ENCODE measurements at places on chromosomes 1 and 21.

GRCh38 chr1:182602935-182603645 lies 1.1 kb downstream of the RGS16 start:
- no peak for DNase-seq

DNA sequence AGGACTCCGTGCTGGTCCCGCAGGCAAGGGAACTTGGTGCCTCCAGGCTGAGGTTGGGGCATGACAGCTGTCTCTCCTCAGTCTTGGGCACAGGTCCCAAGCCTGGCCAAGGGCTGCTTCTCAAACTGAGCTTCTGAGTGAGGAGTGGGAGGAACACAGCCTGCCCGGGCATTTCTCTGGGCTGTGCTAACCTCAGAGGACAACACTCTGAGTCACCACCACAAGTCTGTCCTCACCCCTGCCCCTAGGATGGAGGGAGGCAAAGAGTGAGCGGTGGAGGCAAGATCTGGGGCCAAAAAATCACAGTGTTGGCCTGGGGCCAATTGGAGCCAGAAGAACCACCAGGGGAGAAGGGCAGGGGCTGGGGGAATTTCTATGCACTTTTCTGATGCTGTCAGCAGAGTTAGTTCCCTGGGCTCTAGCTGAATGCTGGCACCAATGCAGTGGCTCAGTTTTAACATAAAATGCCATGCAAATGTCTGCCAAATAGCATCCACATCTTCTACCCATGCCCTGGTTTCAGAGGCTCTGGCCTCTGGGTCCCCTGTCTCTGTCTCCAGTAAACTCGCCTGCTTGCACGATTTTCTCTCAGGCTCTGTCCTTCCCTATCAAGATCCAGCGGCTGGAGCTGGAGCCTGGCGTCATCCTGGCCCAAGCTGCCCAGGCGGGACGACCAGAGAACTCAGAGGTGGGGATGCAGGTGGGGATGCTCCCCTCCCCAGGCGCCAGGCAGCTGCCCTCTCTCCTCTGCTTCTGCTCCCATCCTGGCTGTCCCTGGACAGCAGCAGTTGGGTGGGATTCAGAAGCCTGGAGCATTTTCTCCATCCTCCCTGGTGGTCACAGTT lies 11.0 kb upstream of the CDK18 start:
- no peak for DNase-seq

DNA sequence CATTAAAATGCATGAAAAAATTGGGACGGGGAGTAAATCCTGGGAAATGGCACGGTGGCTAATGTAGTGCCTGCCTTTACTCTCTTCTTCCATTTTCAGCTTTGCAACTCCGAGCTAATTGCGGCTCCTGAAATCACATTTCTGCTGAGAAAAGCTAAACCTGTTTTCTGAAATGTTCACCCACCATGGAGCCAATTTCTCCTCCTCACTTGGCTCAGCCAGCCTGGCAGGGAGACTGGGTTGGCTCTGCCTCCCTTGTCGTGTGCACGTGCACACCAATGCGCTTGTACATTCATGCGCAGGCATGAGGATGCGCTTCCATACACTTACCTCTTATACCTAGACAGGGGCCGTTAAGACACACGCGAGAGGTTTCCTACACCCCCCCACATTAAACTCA lies 165.4 kb downstream of the PLXNA2 start:
- no peak for DNase-seq

DNA sequence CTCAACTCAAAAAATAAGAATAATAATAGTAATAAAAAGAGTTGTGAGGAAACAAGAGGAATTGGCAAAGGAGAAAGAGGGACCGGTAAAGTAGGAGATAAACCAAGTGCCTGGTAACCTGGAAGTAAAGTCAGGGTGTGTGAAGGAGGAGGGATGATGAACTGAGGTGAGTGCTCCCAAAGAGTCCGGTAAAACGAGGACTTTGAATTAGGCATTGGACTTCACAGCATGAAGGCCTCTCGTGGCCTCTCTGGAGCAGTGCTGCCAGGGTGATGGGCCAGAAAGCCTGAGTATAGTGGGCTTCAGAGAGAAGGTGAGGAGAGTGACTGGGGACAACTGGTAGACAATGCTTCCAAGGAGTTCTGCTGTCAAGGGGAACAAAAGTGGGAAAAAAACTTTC lies 17.6 kb downstream of the RPL11 start:
- DNase-seq, result no peak

- DNase-seq, result no peak
Observed at GRCh38 chr1:76580206-76580605, 287.1 kb upstream of the ST6GALNAC5 start.

DNA sequence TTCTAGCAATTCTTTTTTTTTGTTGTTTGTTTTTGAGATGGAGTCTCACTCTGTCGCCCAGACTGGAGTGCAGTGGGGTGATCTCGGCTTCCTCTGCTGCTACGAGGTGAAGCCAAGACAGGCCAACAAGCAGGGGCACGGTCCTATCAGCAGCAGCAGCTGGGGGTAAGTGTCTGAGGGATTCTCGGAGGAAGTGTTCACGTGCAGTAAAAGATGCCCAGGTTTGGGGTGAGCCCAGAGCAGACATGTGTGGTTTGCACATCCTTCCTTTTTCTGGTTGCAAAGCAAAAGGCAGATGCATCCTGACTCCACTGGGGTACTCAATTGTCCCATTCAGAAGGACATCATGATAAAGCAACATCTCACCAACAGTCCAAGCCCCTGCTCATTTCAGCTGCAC lies 27.7 kb downstream of the PIGP start:
- no peak for DNase-seq

- DNase-seq, result no peak
Observed at GRCh38 chr1:64212031-64212430, 8.6 kb downstream of the UBE2U start.
